ENCODE measurements at places on chromosomes 1 and 21.

DNA sequence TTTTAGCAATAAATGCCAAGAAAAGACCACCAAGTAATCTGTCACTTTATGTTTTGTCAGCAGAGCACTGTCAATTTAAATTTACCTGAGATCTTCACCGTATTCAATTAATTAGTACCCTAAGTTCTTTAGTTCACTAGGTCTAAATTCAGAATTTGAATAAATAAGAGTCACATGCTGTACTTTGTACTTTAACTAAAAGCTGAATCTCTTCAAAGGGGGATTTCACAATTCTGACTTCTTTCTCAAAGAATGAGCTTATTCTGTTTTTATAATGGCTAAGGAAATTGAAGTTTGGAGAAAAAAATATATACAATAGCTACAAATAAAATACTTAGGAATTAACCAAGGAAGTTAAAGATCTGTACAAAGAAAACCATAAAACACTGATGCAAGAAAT is 2.1 kb upstream of the GNG5 start:
- no peak for DNase-seq

- no peak for DNase-seq
Measured at GRCh38 chr21:15079269-15079668, 14.5 kb upstream of the NRIP1 start.

- no peak for DNase-seq
Measured at GRCh38 chr1:25349606-25350005, 11.5 kb downstream of the TMEM50A start.

DNA sequence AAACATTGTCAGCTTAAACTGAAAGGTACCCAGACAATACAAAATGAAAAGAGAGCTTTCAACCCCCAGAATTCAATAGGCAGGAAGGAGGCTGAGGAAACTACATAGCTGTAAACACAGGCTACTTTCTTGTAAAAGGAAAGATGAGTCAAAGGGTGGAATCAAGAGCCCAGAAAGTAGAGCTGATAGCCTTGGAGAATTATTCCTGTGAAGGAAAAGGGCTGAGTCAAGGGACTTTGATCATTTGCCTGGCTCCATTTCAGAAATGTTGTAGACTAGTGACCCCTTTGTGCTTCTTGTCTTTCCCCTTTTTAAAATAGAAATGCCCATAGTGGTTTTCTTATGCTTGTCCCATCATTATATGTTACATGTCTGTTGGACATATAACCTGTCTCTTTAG is 597.6 kb downstream of the ADGRL2 start:
- no peak for DNase-seq

GRCh38 chr1:13541435-13542215 is 27.8 kb upstream of the LRRC38 start:
- no peak for DNase-seq

DNA sequence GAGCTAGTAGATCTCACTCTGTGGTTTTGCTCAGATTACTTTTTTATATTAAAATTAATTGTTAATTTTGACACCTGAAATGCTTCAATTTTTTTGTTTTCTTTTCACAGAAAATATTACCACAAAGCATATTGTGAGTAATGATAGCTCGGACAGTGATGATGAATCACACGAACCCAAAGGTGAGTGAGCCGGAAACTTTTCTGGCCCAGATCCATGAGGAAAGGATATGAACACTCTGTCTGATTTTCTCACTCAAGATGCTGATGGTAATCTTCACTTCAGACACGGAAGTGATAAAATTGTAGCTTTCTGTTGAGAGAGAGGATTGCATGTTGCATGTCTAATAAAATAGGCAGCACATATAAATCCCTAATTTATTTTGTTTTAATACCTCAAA is 121.8 kb downstream of the PLA2G4A start:
- no peak for DNase-seq

- DNase-seq, result no peak
Measured at GRCh38 chr1:46747683-46748288, 28.9 kb upstream of the EFCAB14 start.

DNA sequence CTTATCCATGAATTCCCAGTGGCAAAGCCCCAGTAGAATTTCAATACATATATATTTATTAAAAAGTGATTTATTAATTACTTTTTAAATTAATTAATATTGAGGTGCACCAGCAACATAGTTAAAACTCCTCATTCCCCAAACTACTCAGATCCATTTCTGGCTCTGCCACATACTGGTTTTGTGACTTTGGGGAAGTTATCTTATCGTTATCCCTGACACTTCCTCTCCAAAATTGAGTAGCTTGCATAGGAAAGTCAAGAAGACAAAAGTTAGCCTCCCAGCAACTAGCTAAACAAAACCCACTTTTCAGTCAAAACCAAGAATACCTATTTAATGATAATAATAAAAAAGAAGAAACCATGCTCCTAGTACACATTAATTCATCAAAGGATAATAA is 35.9 kb downstream of the TCP10L start:
- no peak for DNase-seq

DNA sequence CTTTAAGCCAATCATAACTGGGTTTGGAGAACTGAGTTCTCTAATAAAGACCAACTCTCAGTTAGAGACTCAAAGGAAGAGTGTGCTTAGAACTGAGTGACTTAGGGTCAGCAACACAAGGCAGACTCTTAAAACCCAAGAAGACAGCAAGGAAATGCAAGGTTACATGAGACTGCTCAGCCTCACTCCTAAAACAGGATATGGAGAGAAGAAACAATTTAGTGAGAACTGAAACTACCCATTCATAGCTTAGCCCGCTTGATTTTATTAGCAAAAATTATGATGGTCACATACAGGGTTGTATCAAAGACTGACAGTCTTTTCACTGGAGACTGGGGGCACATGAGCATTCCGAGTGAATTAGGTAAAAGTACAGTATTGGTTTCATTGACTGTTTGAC is 78.9 kb upstream of the DMRTA2 start:
- DNase-seq, result no peak

- no peak for DNase-seq
Measured at GRCh38 chr1:225774281-225775147, 3.1 kb upstream of the SRP9 start.

GRCh38 chr1:66333466-66334199 is 200.3 kb upstream of the SGIP1 start:
- no peak for DNase-seq

- DNase-seq, result no peak
Measured at GRCh38 chr1:26478159-26478558, 5.9 kb downstream of the HMGN2 start.

GRCh38 chr1:223609066-223609465 is 56.4 kb downstream of the CAPN8 start:
- DNase-seq, result no peak

- no peak for DNase-seq
Measured at GRCh38 chr1:190226006-190226405, 251.7 kb downstream of the BRINP3 start.

- no peak for DNase-seq
Measured at GRCh38 chr1:38570657-38570975, 289.0 kb downstream of the RRAGC start.

DNA sequence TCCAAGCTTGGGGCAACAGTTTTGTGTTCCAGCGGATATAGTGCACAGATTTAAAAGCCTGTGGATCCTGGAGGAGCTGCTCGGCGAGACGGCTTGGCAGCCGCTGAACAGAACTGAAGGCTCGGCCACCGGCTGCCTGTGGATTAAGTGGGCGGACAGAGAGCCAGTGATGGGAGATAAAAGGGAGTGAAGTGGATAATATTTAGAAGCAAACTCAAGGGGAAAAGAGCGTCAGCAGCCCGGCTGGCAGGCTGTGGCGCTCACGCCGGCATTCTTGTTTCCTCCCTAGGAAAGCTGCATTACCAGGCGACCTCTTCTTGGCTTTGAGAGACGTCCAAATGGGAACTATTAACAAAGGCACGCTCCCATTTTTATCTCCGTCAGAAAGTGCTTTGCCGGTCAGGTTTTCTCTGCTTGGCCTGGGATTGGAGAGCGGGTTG is 10.4 kb downstream of the TRABD2B start:
- no peak for DNase-seq

DNA sequence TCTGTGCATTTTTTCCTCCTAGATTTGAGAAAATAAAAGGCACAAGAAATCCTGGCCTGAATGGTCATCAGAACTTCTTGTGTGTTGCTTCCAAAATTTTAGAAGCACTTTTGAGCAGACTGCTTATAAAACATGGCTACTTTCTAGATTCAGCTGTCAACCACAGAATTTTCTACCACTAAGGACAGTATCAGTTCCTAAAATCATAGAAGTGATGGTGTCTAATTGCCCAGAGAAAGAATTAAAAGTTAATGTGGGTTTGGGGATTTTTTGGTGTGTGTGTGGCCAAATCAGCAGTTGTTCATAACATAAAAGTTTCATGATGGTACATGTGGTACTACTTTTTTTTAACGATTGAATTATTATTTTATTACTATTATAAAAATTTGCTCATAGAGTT is 171.4 kb upstream of the SNX7 start:
- no peak for DNase-seq

GRCh38 chr1:67489643-67490042 is 59.4 kb upstream of the SERBP1 start:
- DNase-seq, result no peak

- no peak for DNase-seq
Measured at GRCh38 chr1:109298666-109299557, 7.9 kb downstream of the MYBPHL start.

- DNase-seq, result no peak
Measured at GRCh38 chr1:4599951-4600481, 54.4 kb upstream of the AJAP1 start.

DNA sequence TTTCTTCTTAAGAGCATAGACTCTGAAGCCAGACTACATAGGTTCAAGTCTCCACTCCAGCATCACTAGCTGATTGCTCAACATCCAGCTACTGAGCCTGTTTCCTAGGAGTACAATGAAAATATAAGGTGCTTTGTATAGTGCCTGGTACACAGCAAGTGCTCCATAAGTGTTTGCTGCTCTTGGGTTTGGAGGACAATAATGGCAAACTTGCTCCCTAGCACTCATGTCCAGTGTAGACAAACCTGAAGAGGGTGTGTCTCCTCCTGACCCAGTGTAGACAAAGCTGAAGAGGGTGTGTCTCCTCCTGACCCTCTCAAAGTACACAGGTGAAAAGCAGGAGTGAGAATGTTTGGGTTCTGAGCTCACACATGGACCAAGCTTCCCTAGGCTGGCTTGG is 10.5 kb upstream of the ECE1 start:
- no peak for DNase-seq

DNA sequence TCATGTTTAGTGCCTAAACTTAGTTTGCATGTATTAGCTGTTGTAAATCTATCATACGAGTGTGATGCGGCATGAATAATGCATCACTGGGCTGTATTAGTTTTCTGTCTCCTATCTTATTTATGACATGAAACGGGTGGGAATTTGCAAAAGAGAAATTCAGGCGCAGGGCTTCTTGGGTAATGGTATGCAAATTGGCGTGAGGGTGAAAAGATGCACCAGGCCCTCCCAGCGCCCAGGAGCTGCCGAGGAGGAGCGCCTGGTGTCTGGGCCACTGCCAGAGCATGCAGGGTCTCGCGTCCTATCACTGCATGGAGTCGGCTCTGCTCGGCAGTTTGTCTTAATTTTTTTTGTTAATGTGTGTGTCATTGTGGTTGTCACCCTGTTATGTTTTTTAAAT is 82.9 kb upstream of the ACTL8 start:
- no peak for DNase-seq

GRCh38 chr21:44579833-44580144 is 615 bp downstream of the KRTAP10-5 start:
- no peak for DNase-seq

DNA sequence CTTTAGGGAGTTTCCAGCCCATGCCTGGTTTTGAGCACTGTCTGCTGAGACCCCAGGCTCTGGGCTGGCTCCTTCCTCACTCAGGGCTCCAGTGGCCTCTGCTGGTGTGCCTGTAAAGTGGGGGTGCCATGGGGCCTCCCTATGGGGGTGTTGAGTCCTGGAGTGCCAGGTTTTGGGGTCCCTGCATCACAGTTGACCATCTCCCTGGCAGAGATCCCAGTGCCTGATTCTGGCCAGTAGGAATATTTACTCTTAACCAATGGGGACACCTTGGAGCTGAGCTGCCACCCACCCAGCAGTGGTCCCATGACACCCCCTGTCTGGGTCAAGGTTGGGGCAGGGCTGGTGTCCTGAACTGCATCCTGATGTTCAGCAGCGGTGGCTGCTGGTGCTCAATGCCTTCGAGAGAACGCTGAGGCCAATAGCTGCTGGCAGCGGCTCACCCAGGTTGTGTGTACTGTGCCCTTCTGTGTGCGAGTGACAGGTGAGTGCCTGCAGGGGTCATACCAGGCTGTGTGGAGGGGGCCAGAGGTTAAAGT is 9.6 kb upstream of the ZNF669 start:
- no peak for DNase-seq

All from activated CD4-positive, CD25-positive, alpha-beta regulatory T cell (primary cell).